NCI-H1417 treated with DMSO at 0.1 percent for 48 hours (cell line): ENCODE measurements at places on chromosomes 2 and 18.
A peak's percentile ranks its signal among the peaks of the same experiment; 100 is the strongest.

DNA sequence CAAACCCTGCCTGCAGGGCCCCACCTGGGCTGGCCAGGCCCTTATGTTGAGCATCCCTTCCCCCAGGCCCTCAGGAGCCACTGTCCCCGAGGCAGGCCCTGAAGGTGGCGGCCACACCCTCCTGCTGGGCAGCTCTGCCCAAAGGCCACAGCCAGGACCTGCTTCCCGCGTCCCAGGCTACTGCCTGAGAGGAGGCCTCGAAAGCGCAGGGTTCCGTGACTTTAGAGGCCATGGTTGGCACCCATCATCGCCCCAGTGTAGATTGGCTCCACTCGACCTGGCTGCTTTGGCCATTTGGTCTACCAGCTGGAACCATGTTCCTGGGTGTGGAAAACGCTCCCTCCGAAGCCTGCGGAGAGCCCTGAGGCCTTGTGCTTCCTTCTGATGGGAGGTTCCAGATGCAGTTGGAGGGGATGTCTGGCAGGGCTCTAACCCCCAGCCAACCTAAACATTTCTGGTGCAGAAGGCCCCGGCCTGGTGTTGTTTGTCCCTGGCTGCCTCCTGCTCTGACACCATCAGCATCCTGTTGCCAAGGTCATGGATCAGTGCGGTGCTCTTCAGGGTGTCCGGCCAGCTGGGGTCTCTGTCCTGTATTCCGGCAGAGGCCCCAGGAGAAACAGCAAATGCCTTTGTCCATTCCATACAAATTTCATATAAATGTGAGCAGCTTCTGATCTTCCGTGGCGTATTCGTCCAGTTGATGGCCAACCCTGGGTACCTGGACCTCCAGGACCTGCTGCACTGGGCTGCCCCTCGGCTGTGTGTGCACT, 14.7 kb downstream of the CAPN10 start:
- no peak for DNase-seq

GRCh38 chr2:63840081-63840784, 1.5 kb upstream of the UGP2 start:
- no peak for DNase-seq

DNA sequence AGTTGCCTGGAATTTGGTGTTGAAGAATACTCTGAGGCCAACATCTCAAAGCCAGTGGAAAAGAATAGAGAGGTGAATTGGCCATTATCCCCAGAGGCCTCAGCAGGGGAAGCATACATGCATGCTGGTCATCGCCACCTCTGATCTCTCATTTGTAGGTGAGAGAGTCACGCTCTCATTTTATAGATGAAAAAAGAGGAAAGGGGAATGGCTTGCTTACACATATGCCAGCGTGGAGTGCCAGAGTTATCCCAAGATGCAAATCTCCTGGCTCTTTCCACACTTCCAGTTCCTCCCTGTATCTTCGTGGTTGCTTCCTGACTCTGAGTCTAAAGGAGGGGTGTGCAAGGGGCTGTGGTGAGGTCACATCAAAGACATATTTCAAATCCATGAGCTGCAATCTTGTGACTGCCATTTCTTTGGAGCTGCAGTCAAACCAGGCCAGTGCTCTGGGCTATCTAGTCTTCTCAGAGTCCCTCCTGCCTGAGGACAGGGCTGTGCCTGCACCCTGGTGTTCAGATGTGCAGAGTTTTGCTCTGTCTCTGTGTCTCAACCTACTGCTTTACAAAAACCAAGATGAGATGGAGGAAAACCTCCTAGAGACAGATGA, 324.7 kb downstream of the MYCN start:
- DNase-seq = no peak

DNA sequence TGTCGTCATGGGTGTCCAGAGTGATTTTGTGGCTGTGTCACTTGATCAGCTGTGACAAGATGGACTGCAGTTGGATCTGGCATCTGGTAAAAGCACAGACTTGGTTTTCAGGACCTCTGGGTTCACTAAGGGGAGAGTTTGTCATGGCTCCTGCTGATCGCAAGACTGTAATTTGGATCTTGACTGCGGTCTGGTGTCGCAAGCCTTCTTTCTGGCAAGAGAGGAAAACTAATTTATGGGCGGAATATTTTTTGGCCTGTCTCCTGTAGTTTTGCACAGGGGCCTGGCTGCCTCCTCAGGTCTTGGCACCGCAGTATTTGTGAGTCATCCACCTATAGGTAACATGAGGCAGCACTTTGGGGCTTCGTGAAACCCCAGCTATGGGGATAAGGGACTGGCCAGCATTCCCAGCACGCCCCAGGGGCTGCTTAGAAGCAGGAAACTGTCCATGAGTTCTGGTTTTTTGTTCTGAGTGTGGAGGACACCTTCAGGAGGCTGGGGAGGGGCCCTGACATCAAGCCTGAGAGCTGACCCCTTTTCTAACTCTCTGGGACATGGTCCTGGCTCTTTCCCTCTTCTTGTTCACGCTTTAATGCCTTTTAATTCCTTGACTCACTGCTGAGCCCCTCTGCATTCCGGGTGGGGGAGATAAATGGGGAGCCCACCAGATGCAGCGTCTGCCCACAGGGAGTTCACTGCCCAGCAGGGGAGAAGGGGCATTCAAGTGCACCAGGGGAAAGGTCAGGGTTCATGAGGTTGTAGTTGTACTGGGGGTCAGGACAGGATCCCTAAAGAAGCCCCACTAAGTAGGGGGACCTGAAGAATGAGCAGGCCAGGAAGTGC, 12.2 kb downstream of the SH3BP4 start:
- no peak for DNase-seq

GRCh38 chr2:50571278-50571677, 460.7 kb downstream of the NRXN1 start:
- no peak for DNase-seq

GRCh38 chr2:237232166-237232565, 146.5 kb downstream of the COPS8 start:
- no peak for DNase-seq

- no peak for DNase-seq
Observed at GRCh38 chr2:60525899-60526298, 27.6 kb downstream of the BCL11A start.

GRCh38 chr2:102046135-102046986, 54.6 kb downstream of the IL1R2 start:
- DNase-seq = no peak

DNA sequence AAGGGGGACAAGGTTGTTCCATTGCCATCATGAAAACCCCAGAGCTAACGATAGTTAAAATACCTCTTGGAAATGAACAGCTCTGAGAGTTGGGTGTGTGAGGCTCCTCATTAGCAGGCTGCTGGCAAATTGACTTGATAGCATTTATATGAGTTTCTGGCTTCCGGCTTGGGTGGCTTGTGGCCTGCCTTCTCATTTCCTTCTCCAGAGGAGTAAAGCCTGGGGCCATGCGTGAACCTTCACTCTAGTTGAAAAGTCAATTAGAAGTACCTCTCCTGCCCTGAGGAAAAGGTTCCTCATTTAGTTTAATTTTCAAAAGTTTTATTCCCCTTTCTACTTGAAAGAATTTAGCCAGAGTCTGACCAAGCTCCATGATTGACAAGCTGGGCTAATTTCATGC, 67.1 kb downstream of the MGAT5 start:
- DNase-seq = no peak

GRCh38 chr2:120919771-120920453, 184.2 kb downstream of the GLI2 start:
- no peak for DNase-seq

DNA sequence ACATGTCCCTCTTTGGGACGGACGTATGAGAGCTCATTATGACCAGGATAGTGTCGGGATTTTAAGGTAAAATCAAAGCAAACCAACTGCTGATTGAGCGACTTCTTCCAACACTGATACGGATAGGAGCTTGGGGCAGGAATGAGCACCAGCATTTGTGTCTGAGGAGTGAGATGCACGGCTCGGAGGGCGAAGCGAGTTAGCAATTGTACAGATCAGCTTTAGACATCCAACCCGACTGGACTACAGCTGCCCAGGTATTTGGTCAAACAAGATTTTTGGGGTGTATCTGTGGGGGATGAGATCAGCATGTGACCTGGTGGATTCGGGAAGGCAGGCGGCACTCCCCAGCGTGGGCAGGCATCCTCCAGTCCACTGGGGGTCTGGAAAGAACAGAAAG, 76.1 kb downstream of the NDUFA10 start:
- DNase-seq = no peak

DNA sequence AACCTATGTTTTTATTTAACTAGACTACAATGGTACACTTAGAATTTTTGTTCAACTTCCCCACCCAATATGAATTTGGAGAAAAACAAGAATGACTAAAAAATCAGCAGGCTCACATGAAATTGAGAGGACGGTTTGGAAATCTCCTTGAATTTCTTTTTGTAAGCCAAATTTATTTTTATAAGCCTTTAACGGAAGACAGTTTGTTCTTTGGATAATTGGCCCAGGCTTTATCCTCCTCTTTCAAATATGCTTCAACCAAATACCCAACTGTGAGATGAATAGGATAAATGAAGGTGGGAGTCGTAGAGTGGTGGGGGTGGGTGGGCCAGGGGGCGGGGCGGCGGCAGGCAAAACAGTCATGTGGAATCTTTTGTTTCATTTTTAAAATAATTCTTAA, 60.6 kb downstream of the FMNL2 start:
- DNase-seq = no peak

- DNase-seq = no peak
Observed at GRCh38 chr2:156892467-156893281, 364.8 kb upstream of the GALNT5 start.

DNA sequence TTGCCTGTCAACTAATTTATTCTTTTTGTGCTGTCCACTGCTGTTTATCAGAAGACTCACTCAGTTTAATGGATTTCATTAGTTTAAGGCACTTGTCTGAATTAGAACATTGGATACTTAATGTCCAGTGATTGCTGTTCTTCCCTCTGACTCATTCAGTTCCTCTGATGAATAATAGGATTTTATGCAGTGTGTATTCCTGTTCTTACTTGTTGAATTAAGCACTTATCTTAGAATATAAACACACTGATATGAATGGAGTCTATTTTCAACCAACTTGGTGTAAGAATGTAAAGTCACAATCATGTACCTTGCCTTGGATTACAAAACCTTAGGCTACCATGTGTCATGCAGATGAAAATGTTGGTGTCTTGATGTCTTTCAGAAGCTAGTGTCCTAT, 87.0 kb upstream of the PROKR1 start:
- no peak for DNase-seq

- DNase-seq = no peak
Observed at GRCh38 chr2:28461056-28461455, 34.8 kb upstream of the PLB1 start.

GRCh38 chr2:216635701-216636550, 2.7 kb downstream of the IGFBP2 start:
- DNase-seq = no peak

- DNase-seq = no peak
Observed at GRCh38 chr2:96400049-96401000, 64.8 kb downstream of the NCAPH start.

GRCh38 chr2:165655661-165656060, 138.4 kb downstream of the GALNT3 start:
- DNase-seq = no peak

GRCh38 chr18:24878289-24878688, 417.9 kb downstream of the HRH4 start:
- DNase-seq = peak; percentile 47

DNA sequence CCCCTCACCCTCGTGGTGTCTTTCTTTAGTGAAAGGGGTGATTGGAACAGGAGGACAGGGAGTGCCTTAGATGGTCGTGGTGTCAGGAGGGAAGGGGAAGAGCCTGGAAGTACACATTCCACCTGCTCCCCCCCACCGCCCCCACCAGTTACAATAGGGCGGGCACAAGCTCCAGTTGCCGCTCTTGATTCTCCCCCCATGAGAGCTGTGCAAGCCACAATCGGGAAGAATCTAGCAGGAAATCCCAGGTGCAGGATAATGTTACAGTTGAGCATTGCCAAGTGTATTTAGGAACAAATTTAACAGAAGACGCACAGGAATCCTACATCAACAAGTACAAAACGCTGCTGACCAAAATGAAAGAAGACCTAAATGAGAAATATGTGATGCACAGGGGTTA, 73.6 kb downstream of the ASAP2 start:
- no peak for DNase-seq

GRCh38 chr2:132692816-132693215, 22.8 kb upstream of the LYPD1 start:
- no peak for DNase-seq

DNA sequence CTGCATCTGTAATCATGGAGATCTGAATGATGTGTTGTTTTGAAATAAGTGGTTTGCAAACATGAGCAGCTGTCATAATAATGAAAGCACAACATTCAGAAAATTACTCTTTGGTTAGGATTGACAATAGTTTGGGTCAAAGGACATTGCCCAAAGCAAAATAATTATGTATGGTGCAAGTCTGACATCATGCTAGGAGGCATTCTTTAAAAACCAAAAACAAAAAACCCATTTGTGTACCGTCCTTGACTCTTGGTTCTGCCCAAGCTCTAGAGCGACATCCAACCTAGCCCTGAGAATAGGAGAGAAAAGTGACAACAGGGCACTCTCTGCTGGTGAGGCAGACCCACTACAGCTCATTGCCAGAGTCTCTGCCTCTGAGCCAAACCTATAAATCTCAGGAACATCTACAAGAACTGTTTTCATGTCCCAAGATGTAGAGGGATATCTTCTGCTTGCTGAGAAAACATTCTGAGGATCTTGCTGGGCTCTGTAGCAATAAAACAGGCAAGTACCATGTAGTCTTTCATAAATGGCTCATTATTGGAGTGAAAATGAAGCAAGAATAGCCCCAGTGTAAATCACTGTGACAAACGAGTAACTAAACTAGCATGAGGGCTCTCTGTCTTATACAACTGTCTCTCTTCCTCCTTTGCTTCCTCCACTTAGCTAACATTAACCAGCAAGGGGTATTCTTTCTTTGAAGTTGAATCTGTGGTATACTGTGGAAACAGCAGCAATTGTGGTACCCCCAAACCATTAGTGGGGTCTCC, 266.8 kb upstream of the CXCR4 start:
- DNase-seq = peak; percentile 40

DNA sequence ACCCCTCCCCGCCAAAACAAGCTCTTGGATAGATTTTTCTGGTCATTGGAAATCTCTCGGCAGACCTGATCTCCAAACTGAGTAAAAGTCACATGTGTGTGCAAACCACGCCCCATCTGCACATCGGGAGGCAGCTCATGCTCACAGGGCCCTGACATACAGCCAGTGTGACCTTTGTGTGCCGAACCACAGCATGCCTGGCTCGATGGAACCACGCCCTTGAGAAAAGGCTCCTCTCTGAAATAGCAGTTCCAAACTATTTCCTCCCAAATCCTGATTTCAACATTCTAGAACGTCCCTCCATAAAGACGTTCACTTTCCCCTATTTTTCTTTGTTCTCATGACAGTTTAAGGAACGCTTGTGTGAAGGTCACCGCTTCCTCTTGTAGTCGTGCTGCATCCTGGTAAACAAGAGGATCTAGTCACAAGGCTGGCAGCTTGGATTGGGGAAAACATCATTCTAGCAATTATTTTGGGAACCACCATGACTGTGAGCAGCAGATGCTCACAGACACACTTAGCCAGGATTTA, 59.3 kb upstream of the MAP4K4 start:
- no peak for DNase-seq

GRCh38 chr2:109692013-109692743, 78.0 kb downstream of the SOWAHC start:
- no peak for DNase-seq
